Lower lobe of right lung (tissue), 2 donors: ENCODE measurements at places on chromosomes 1 and 21.

- H3K27me3 ChIP-seq: peaks cover 13% of the 10 kb centered on the region
- no peak overlapping the region for H3K4me3 ChIP-seq
- no peak overlapping the region for H3K27ac ChIP-seq
Measured at GRCh38 chr1:204754821-204755220, 69.3 kb upstream of the LRRN2 start.

GRCh38 chr1:41812051-41812450, 106.7 kb downstream of the HIVEP3 start:
- peaks cover 10% of the 10 kb centered on the region for H3K4me1 ChIP-seq
- H3K27ac ChIP-seq: peak overlapping the region; percentile 50
- H3K4me3 ChIP-seq: no peak overlapping the region
- no peaks in the 10 kb centered on the region for H3K27me3 ChIP-seq
- no peak for DNase-seq

GRCh38 chr1:155128755-155129473, 1.2 kb downstream of the EFNA1 start:
- peak; percentile 55 for DNase-seq
- peak overlapping the region; percentile 91 for H3K27ac ChIP-seq
- H3K4me3 ChIP-seq: peak overlapping the region; percentile 64
- H3K4me1 ChIP-seq: peaks cover 78% of the 10 kb centered on the region
- H3K36me3 ChIP-seq: peaks cover 41% of the 10 kb centered on the region
- H3K27me3 ChIP-seq: peaks cover 13% of the 10 kb centered on the region

DNA sequence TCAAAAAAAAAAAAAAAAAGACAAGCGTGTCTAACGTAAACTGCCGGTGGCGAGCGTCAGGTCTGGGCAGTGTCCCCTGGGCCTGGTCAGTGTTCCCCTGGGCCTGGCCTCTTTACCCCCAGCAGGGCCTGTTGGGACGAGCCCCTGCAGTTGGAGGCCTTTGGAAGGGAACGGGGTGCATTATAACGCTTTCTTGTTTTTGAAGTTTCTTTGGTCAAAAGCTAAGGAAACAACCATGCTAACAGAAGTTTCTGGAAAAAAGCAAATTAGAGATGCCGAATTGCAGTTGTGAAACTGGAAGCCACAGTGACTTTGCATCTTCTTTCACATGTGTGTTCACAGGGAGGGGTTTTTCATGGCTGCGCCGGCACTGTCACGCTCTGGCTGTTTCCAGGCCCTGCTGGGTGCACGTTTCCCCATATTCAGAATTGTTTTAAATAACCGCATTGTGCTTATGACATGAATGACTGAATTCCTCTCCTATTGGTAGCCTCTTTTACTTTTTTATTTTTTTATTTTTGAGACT, 16.0 kb downstream of the RRP1 start:
- peak; percentile 71 for DNase-seq
- no peak overlapping the region for H3K4me3 ChIP-seq
- H3K36me3 ChIP-seq: peaks cover 50% of the 10 kb centered on the region
- peak overlapping the region; percentile 11 for H3K27ac ChIP-seq
- no peaks in the 10 kb centered on the region for H3K4me1 ChIP-seq

DNA sequence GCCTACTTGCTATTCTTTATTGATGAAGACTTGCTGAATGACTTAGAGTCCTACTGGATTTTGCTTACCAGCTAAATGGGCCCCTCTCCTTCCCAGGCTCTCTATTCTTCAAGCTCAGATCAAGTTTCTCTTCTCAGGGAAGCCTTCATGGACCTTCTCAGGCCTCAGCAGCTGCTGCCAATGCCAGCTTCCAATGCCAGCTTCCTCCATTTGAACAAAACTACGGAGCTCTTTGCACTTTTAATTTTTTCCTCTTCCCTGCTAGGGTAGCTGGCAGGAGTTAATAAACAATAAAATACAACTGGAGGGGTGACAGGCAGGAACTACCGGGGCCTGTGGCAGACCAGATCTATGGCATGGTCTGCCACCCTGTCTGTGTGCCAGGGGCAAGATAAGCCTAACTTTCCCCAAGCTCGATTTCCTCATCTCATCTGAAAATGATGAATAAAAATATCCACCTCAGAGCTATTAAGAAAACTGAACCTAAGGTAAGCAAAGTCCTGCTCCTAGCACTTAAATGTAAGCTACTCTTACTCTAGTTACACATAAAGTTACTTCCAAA, 995 bp upstream of the IPO13 start:
- peaks cover 12% of the 10 kb centered on the region for H3K36me3 ChIP-seq
- peaks cover 37% of the 10 kb centered on the region for H3K4me1 ChIP-seq
- H3K27me3 ChIP-seq: no peaks in the 10 kb centered on the region

- H3K4me1 ChIP-seq: peaks cover 20% of the 10 kb centered on the region
- H3K27ac ChIP-seq: no peak overlapping the region
- no peaks in the 10 kb centered on the region for H3K36me3 ChIP-seq
- no peak for DNase-seq
- H3K4me3 ChIP-seq: no peak overlapping the region
Measured at GRCh38 chr1:16009678-16010077, 5.6 kb downstream of the SRARP start.

- H3K27ac ChIP-seq: no peak overlapping the region
- H3K27me3 ChIP-seq: no peaks in the 10 kb centered on the region
- H3K4me3 ChIP-seq: no peak overlapping the region
- H3K36me3 ChIP-seq: peaks cover 88% of the 10 kb centered on the region
- no peaks in the 10 kb centered on the region for H3K4me1 ChIP-seq
Measured at GRCh38 chr21:46116189-46116775, 18.4 kb downstream of the COL6A2 start.

GRCh38 chr1:75908717-75909152, 23.5 kb downstream of the ASB17 start:
- DNase-seq: no peak
- H3K4me1 ChIP-seq: no peaks in the 10 kb centered on the region
- H3K27me3 ChIP-seq: no peaks in the 10 kb centered on the region
- no peak overlapping the region for H3K27ac ChIP-seq
- no peak overlapping the region for H3K4me3 ChIP-seq

GRCh38 chr1:109570414-109570813, 22.0 kb downstream of the GNAI3 start:
- H3K4me1 ChIP-seq: peaks cover 74% of the 10 kb centered on the region
- no peaks in the 10 kb centered on the region for H3K36me3 ChIP-seq
- no peak overlapping the region for H3K4me3 ChIP-seq
- H3K27ac ChIP-seq: no peak overlapping the region
- no peaks in the 10 kb centered on the region for H3K27me3 ChIP-seq

DNA sequence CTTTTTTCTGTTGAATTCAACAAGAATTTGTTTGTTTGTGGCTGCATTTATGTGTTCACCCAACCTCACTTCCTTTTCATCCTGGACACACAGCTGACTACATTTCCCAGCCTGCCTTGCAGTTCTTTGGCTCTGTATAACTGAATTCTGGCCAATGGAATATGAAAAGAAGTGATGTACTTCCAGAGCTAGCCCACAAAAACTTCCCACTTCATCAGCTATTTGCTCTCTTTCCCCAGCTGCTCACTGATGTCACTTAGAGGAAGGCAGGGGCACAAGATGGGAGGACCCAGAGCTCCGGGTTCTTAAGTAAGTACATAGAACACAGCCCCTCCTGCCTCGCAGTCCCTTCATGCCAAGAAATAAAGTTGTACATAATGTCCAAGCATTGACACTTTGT, 235.0 kb upstream of the FGGY start:
- H3K27ac ChIP-seq: peak overlapping the region; percentile 74
- H3K4me1 ChIP-seq: peaks cover 28% of the 10 kb centered on the region
- DNase-seq: peak; percentile 51
- no peaks in the 10 kb centered on the region for H3K27me3 ChIP-seq
- no peaks in the 10 kb centered on the region for H3K36me3 ChIP-seq

- H3K4me3 ChIP-seq: no peak overlapping the region
- DNase-seq: no peak
- H3K27ac ChIP-seq: no peak overlapping the region
Measured at GRCh38 chr1:57831624-57832023, 407.8 kb upstream of the DAB1 start.

DNA sequence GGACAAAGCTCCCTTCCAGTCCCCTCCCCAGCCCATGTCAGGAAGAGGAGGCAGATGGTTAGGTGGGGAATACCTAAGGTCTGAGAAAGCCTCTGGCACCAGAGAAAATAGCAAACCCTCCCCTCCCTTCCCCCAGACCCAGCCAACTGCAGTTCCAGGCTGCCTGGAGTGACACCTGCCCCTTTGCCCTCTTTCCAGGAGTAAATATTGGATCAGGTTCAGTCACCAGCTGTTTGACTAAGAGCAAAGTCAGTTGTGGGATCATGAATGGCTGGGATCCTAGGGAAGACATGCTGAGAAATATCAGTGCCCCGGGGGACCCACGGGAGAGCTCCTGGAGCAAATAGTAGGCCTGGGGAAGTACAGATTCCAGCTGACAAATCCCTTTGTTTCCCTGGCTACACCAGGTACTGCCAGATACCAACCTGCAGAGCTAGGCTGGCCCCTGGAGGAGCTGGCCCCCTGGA, 12.2 kb upstream of the CDK18 start:
- H3K27ac ChIP-seq: no peak overlapping the region
- H3K36me3 ChIP-seq: no peaks in the 10 kb centered on the region
- H3K4me3 ChIP-seq: no peak overlapping the region
- DNase-seq: no peak
- H3K27me3 ChIP-seq: peaks cover 5% of the 10 kb centered on the region

GRCh38 chr1:65021795-65022194, 55.4 kb upstream of the JAK1 start:
- no peak overlapping the region for H3K4me3 ChIP-seq
- H3K36me3 ChIP-seq: no peaks in the 10 kb centered on the region
- H3K27me3 ChIP-seq: no peaks in the 10 kb centered on the region
- no peak for DNase-seq
- H3K27ac ChIP-seq: no peak overlapping the region

GRCh38 chr1:11100149-11100493, 452 bp upstream of the EXOSC10 start:
- H3K4me1 ChIP-seq: peaks cover 11% of the 10 kb centered on the region
- no peaks in the 10 kb centered on the region for H3K27me3 ChIP-seq
- no peak for DNase-seq
- H3K36me3 ChIP-seq: peaks cover 25% of the 10 kb centered on the region

DNA sequence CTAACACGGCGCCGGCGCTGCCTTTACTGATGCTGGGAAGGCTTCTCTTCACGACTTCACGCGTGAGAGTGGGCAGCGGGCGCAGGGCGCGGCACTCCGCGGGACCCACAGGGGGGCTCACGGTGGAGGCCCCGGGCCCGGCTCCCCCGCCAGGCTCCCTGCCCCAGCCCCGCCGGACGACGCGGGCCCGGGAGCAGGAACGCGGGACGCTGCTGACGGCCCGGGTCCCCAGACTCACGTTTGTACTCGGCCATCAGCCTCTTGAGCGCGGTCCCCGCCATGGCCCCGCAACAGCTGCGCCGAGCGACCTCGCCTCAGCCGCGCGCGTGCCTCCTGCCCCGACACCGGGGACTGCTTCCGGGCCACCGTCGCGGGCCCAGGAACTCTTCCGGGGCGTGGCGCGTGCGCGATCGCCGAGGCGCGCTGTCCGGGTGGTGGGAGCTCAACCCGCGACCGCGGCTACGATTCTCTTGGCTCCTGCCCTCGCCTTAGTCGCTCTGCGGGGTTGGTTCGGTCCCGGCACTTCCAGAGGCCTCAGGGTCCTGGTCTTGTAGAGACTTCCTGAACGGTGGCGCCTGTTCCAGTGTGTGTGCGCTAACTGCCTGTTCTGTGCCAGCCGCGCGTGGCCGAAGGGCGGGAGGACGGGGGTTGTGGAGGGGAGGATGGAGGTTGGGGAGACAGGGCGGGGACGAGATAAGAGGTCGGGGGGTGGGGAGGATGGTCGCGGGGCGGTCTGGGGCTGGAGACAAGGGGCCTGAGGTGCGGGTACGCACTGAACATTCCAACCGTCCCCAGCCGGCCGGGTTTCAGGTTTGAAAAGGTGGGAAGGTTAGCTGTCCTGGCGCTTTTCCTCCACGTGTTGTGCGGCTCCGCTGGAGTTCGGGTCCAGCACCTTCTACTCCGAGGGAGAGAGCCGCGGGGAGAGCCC, at the start of gene UBE2G2:
TSS of gene UBE2G2 (minus strand) at position 353 of the 928 bp plus-strand sequence. CDS start at position 281, 72 bp downstream.
- peaks cover 27% of the 10 kb centered on the region for H3K36me3 ChIP-seq
- H3K4me1 ChIP-seq: peaks cover 34% of the 10 kb centered on the region
- H3K4me3 ChIP-seq: peak within 1 kb of the TSS; percentile 97
- H3K27ac ChIP-seq: peak within 1 kb of the TSS; percentile 80
- peak; percentile 87 for DNase-seq

DNA sequence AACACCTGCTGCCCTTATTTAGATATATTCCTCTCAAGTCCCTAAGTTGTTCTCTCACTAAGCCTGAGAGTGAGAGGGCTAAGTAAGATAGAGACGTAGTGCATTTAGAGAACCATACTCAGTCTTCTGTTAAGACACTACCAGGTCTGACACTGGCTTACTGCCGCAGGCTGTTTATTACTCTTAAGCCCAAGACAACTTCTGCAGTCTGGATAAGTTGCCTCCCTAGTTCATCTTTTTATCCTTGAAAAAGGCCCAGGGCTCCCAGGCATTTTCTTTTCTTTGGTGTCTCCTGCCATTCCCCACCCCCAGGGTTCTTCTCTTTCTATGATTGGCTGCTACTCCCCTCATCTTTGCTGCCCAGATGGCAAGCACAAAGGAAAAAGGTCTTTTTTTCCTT, 38.7 kb downstream of the CACHD1 start:
- H3K4me3 ChIP-seq: no peak overlapping the region
- DNase-seq: no peak
- no peaks in the 10 kb centered on the region for H3K27me3 ChIP-seq
- H3K4me1 ChIP-seq: peaks cover 41% of the 10 kb centered on the region
- no peak overlapping the region for H3K27ac ChIP-seq

- peak overlapping the region; percentile 93 for H3K27ac ChIP-seq
- DNase-seq: no peak
- no peaks in the 10 kb centered on the region for H3K27me3 ChIP-seq
- H3K36me3 ChIP-seq: no peaks in the 10 kb centered on the region
Measured at GRCh38 chr1:205630651-205631009, 1.2 kb downstream of the ELK4 start.

DNA sequence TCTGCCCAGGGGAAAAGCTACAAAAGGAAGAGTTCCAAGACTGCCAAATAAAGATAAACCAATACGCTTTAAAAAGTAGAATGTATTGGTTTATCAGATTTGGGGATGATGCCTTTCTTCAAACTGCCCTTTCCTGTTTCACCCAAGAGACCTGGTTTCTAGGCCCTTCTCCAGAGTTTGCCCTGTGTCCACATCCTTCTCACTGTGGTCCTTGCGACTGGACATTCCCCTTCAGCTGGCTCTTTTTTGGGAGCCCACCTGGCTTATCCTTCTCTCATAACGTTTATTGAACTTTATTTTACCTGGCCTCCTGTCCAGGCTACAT, 490 bp upstream of the CZIB start:
- peak overlapping the region; percentile 91 for H3K27ac ChIP-seq
- H3K36me3 ChIP-seq: peaks cover 15% of the 10 kb centered on the region
- H3K4me3 ChIP-seq: peak overlapping the region; percentile 68
- H3K27me3 ChIP-seq: no peaks in the 10 kb centered on the region
- H3K4me1 ChIP-seq: peaks cover 15% of the 10 kb centered on the region

- H3K27ac ChIP-seq: peak overlapping the region; percentile 95
- DNase-seq: peak; percentile 65
- H3K36me3 ChIP-seq: peaks cover 7% of the 10 kb centered on the region
- H3K4me1 ChIP-seq: peaks cover 66% of the 10 kb centered on the region
- H3K27me3 ChIP-seq: no peaks in the 10 kb centered on the region
Measured at GRCh38 chr1:207752456-207752998, 673 bp downstream of the CD46 start.

- no peaks in the 10 kb centered on the region for H3K27me3 ChIP-seq
- H3K36me3 ChIP-seq: no peaks in the 10 kb centered on the region
- no peak overlapping the region for H3K27ac ChIP-seq
- H3K4me3 ChIP-seq: no peak overlapping the region
- H3K4me1 ChIP-seq: no peaks in the 10 kb centered on the region
- DNase-seq: no peak
Measured at GRCh38 chr1:95974586-95974985, 740.6 kb downstream of the RWDD3 start.

- H3K27me3 ChIP-seq: peaks cover 14% of the 10 kb centered on the region
- H3K4me1 ChIP-seq: peaks cover 15% of the 10 kb centered on the region
- H3K4me3 ChIP-seq: no peak overlapping the region
- peak; percentile 31 for DNase-seq
Measured at GRCh38 chr1:22236166-22236565, 93.3 kb upstream of the WNT4 start.
